ENCODE measurements at places on chromosomes 13 and 19. TPM values are rescaled to one million over a fixed set of nuclear protein-coding genes. Genes with fewer than 3 reads are reported as not detected.

Gene MPND
- 17.4 TPM for total RNA-seq

DNA sequence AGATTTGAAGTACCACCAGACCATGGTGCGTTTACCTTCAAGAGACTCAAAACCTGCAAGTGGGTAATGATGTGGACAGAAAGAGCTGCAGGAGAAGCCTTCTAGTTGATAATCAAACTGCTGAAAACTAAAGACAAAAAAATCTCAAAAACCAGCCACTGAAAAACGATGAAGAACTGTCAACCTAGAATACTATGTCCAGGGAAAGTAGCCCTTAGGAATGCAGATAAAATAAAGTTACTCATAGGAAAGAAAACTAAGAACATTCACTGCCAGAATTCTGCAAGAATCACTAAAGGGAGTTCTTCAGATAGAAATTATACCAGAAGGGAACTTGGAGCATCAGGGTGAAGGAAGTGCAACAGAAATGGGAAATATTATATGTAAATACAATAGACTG, 5.3 kb downstream of the ZNF470 start:
- DNase-seq: no peak

DNA sequence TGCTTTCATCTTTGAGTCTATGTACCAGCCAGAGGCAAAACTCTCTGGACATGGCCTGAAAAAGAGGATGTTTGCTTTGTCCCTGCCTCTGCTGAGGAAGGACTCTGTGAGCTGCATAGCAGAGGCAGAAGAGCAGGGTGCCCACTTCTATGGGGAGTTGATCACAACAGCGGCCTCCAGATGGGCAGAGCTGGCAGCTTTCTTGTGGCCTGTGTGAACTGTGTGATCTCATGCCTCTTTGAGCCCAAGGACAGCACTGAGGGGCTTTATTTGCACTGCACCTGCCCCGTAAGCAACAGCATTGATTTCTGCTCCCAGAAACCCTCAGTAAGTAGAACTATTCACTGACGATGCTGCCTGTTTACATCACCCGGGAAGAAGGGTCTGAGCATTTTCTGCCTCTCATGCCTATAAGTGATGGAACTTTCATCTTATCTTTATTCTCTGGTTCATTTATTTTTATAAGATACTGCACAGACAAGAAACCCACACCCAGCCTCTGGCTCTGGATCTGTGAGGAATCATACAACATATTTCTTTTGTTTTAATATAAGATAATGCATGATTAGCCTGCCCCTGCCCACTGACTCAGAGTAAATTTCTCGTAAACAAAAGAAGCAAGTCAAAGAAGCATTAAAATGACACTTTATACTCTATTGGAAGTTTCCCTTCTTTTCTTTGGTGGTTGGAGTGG, 244.2 kb upstream of the SOX21 start:
- DNase-seq: no peak

- no peak for DNase-seq
Observed at GRCh38 chr19:35421362-35421761, 26.7 kb upstream of the FFAR2 start.

Gene TMC4
- 2.8 TPM for total RNA-seq

DNA sequence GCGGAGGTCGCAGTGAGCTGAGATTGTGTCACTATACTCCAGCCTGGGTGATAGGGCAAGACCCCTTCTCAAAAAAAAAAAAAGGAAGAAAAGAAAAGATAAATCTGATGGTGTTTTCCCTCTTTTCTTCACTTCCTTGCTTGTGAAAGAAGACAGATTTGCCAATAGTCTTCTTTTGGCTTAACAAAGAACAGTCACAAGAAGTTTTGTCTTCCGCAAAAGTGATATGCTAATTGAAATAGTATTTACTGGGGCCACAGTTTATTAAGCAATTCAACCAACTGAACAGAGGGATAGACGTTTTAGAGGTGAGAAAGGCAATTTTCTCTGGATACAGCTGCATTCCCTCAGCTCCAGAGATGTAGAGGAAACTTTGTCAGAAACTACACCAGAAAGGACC, 22.9 kb upstream of the PLAUR start:
- DNase-seq: no peak

DNA sequence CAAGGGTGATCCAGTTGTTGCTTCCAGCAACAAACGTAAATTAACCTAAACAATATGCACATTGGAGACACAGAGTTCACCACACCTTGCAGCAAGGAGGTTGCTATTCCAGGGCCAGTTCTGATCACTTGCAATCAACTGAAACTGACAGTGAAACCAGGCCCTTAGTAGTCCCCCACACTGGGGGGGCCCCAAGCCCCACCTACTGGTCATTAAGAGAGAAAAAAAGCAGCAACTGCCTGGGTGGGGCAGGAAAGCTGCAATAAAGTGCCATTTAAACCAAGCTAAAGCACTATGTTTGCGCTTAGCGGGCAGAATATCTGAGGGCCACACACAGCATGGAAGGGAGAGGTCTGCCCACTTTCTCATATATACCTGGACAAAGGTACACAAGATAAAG, 51.5 kb downstream of the ATP7B start:
- no peak for DNase-seq

DNA sequence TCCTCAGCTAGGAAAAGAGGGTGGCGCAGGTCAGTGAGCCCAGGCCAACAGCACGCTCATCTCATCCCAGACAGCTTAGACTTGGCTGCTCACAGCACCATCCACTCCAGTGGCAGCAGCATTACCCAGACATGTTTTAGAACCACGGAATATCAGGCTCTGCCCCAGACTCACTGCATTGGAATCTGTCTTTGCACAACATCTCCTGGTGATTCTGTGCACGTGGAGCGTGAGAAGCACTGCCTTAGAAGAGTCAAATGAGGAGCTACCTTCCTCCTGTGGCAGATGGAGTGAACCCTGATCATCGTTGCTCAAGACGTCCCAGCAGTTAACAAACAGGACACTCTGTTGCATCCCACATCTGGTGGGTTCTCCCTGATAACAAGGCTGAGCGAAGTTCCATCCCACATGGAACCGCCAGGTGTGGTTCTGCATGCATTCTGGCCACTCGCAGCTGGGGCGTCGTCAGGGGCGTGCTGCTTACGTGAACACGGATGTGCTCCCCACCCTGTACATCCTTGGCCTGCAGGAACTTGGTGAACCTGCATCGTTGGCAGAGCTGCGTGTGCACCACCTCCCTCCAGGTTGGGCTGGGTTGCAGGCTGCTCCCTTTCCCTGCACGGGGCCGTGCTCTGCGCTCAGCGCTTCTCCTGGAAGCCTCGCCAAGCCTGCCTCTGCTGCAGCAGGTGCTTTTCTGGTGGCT, 25.2 kb upstream of the ATP11A start:
- no peak for DNase-seq

- no peak for DNase-seq
Observed at GRCh38 chr13:30773561-30773960, 38.2 kb downstream of the ALOX5AP start.

Gene REEP6
- 3.1 TPM for total RNA-seq

Gene ZNF763
- not detected for total RNA-seq

Gene MBD3L3
- not detected for total RNA-seq

GRCh38 chr19:18202778-18203407, 949 bp downstream of the RAB3A start:
- DNase-seq: peak; percentile 87

- DNase-seq: peak; percentile 79
Observed at GRCh38 chr19:10603084-10603872, 16.2 kb upstream of the AP1M2 start.

Gene PROZ
- not detected for total RNA-seq

Gene PRR22
- 1.5 TPM for total RNA-seq

Gene ZNF99
- not detected for total RNA-seq

DNA sequence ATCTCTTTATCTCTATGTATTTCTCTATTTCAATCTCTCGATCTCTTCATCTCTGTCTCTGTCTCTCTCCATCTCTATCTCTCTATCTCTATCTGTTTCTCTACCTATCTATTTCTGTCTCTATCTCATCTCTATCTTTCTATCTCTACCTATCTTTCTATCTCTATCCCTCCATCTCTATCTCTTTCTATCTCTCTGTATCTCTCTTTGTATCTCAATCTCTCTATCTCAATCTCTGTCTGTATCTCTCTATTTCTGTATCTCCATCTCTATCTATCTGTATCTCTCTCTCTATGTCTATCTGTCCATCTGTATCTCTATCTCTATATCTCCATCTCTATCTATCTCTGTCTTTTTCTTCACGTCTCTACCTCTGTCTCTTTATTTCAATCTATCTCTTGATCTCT, 25.2 kb downstream of the TNFSF9 start:
- DNase-seq: no peak

GRCh38 chr13:50075619-50076097, 60.4 kb downstream of the KCNRG start:
- DNase-seq: no peak

DNA sequence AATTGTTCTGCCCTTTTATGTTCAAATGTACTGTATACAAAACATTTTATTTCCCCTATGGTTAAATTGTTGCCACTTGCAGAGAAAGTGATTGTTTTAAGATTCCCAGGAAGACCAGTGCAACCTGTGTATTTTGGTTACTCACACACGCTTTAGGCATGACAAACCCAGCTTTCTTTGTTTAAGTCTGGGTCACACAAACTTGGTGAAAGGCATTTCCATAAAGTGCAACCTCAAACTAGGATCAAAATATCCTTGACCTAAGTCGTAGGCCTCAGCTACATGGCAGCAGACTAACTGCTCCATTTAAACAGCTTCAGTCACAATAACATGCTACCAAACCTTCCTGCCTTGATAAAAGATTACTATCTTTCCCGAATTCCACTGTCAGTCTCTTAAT, 639.0 kb upstream of the PRR20A start:
- DNase-seq: no peak

DNA sequence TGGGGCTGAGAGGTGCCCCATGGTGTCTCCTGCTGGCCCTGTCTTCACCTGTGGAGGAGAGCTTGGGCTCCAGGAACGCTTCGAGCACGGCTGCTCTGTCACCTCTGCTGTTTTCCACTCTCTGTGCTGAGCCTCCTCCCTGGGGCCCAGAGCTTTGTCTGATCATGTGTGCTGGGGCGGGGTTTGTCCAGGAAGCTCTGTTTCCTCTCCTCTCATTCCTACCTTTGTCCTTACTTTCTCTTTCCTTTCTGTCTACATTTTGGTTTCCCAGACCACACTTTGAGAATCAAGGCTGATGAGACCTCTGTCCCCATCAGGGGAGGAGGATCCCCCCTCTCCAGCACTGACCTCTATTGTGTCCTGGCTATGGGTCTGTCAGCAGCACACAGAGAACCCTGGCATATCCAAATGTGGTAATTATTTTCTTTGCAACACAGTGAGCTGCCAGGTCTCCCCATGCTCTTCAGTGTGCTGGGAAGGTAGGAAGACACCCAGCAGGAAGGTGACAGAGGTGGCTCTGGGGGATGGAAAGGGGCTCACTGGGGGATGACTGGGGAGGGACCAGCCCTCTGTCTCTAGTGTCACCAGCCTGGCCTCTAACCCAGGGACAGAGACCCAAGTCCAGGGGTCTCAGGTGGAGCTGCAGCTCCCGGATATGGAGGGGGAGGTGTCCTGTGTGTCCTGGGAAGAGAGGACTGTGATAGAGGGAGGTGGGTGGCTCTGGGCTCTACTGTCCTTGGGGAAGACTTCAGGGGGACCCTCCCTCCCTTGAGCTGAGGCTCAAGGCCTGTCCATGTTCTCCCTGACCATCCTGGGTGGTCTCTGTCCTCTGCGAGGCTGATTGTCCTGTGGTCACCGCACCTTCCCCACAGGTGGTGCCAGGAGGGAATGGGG, at the start of gene CEACAM1:
TSS of gene CEACAM1 (minus strand) at position 128 of the 894 bp plus-strand sequence. CDS start at position 21, 107 bp downstream.
- DNase-seq: no peak

Gene CDX2
- total RNA-seq: 0.04 TPM

Gene NFKBIB
- 26.0 TPM for total RNA-seq

DNA sequence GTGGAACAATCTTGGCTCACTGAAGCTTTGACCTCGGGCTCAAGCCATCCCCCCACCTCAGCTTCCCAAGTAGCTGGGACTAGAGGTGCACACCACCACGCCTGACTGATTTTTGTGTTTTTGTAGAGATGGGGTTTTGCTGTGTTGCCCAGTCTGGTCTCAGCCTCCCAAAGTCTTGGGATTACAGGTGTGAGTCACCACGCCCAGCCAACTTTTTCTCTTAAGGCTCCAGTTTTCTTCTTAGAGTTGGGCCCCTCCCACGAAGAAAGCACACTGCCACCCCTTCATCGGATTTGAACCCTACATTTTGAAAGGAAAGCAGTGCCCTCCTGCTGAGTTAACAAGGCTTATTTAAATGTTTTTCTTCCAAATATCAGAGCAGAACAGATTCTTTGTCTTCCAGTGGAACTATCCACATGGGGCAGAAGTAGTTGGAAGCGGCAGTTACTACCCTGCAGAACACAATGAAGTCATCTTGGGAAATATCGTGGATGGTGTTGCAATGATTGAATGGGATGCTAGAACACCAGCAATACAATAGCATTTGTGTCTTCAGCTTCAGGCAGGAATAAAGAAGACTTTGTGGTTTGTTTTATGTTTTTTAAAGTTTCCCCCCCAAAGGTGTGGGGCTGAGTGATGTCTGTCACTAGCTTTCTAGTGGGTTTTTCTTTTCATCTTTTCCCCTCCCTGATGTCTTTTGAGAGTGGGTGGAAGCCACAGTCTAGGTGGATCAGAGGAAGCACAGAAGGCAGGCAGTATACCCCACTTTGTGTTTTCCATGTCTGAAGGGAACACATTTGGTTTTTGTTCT, 8.9 kb downstream of the ACTN4 start:
- DNase-seq: no peak

DNA sequence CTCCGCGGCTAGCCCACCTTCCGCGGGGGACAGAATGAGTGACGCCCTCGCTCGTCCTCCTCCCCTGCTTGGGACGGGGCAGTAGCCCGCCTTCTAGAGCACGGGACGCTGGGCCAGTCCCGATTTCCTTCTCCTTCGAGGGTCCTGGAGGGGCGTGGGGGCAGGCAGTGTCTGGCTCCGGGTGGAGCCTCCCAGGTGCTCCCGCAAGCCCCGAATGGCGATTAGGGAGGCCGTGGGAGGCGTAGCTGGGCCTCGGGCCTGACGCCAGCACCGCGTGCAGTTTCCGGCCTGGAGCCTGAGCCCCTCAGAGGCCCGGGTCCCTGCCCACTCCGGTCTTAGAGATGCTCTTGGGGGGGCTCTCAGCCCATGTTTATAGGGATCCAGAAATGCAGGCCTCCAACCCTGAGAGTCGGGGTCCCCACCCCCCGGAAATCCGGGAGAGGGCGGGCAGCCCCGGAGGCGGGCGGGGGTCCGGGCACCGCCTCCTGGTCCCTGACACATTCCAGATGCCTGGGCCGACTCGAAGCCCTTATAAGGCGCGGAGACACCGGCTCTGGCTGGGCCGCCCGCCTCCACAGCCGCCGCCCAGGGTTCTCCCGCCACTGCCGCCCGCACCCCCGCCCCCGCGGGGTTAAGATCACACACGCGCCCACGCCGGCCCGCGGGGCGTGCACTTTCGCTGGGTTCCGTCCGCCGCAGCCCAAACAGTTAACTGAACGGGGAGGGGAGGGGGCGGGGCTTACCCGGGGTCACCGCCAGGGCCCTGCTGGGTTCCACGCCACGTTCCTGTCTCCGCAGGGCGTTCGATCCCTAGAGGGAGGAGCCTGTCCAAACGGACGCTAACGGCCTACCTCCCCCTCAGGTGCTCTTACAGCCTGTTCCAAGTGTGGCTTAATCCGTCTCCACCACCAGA, 1.5 kb downstream of the MYADM start:
- peak; percentile 95 for DNase-seq

DNA sequence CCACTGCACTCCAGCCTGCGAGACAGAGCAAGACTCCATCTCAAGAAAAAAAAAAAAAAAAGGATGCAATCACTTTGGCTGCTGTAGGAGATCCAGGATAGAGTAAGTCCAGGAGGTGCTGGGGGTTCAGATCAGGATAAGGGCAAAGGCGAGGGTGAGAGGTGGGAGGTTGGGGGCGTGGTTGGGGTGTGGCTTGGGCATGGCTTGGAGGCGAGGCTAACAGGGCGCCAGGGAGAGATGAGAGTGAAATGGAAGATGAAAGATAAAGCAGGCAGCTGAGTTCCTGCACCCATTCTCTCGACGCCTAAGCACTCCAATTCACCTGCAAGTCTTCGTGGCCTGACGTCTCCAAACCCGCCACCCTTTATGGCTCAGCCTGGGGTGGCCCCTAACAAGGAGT, 25.0 kb upstream of the ZNRF4 start:
- DNase-seq: peak; percentile 84

All from H7 (cell line).